ENCODE measurements at places on chromosomes 7 and 10. TPM values are rescaled to one million over a fixed set of nuclear protein-coding genes. Genes with fewer than 3 reads are reported as not detected.

The SFTPA2 gene
- total RNA-seq = not detected

The HOXA3 gene
- total RNA-seq = not detected

The CACNB2 gene
- total RNA-seq = not detected

The GIGYF1 gene
- 122 TPM for total RNA-seq

The CLDN3 gene
- total RNA-seq = not detected

The FLNC gene
- total RNA-seq = not detected

The PILRA gene
- 8.6 TPM for total RNA-seq

DNA sequence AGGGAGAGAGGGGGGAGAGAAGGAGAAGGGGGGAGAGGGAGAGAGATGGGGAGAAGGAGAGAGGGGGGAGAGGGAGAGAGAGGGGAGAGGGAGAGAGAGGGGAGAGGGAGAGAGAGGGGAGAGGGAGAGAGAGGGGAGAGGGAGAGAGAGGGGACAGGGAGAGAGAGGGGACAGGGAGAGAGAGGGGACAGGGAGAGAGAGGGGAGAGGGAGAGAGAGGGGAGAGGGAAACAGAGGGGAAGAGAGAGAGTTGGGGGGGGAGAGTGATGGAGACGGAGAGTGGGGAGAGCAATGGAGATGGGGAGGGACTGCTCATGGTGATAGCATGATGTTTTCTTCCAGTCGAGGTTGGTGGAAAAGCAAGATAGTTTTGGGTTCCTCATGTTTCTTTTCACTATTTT, 172.4 kb downstream of the DNAJB6 start:
- H3K4me3 ChIP-seq = no peak overlapping the region
- peaks cover 2% of the 10 kb centered on the region for H3K27me3 ChIP-seq
- peaks cover 14% of the 10 kb centered on the region for H3K36me3 ChIP-seq
- no peak overlapping the region for H3K27ac ChIP-seq

DNA sequence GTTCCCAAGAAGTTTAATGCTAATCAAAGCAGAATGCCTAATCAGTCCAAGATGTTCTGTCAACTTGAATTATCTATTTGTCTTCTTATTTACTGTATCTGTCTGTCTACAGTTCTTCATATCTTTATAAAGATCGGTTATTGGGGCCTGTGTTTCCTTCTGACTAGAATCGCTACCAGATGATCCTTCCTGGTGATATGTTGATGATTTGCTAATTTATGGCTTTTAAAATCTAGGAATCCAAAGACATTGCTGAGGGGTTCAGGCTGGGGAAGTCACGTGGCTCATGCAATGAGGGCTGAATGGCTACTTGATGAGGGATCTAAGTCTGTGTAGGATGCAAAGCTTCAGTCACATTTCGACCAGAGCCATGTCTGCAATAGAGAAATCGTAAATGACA, 536.3 kb downstream of the KCNMA1 start:
- H3K4me1 ChIP-seq = no peaks in the 10 kb centered on the region
- no peak overlapping the region for H3K27ac ChIP-seq
- peaks cover 24% of the 10 kb centered on the region for H3K27me3 ChIP-seq
- no peak overlapping the region for H3K4me3 ChIP-seq

- H3K27ac ChIP-seq = no peak overlapping the region
- no peaks in the 10 kb centered on the region for H3K36me3 ChIP-seq
- no peak for DNase-seq
Measured at GRCh38 chr7:8781166-8781565, 347.8 kb downstream of the NXPH1 start.

GRCh38 chr7:105011141-105011830, 2.7 kb upstream of the KMT2E start:
- H3K27ac ChIP-seq = peak overlapping the region; percentile 100
- DNase-seq = no peak
- H3K4me1 ChIP-seq = peaks cover 46% of the 10 kb centered on the region
- H3K4me3 ChIP-seq = peak overlapping the region; percentile 98

DNA sequence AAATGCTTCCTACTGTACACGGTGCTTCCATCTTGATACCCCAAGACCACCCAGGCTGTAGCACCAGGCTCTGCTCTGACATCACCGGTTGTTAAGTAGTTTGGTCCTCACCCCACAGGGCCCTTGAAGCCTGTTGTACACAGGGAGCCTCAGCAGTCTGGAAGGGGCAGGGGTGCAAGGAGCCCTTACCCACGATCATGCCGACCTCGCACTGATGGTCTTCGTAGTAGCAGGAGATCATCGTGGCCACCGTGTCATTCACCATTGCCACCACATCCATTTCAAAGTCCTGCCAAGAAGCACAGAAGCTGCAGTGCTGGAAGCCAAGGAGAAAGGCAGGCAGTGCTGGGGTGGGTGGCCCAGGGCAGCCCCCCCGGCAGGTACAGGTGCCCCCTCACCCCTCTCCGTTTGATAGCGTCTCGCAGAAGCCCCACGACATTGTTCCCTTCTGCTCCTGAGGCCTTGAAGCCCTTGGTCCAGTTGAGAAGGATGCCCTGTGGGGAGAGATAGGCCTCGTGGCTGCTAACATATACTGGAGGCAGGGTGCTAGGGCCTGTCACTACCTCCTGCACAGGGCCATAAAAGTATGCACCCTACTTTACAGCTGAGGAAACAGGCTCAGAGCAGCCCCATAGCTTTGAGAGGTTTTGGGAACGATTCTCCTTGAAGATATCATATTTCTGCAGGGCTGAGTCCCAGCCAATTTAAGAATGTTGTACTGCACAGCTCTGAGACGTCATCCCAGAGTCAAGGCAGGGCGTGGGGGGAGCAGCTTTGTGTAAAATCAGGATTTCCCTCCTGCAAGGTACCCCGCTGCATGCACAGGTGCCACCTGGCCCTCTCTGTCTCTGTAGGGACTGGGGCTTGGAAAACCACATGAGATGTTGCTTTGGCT, 8.7 kb upstream of the MYL7 start:
- H3K27ac ChIP-seq = no peak overlapping the region
- H3K4me1 ChIP-seq = peaks cover 5% of the 10 kb centered on the region
- DNase-seq = no peak
- H3K27me3 ChIP-seq = no peaks in the 10 kb centered on the region

DNA sequence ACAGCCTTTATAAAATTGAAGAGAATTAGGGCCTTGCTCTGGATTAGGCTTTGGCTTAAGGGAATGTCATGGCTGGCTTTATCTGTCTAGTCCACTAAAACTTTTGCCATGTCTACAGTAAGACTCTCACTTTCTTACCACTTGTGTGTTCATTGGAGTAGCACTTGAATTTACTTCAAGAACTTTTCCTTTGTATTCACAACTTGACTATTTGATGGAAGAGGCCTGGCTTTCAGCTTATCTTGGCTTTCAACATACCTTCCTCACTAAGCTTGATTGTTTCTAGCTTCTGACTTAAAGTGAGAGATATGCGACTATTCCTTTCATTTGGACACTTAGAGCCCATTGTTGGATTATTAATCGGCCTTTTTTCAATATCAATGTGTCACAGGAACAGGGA, 96.1 kb downstream of the TPST1 start:
- no peak overlapping the region for H3K27ac ChIP-seq
- peaks cover 30% of the 10 kb centered on the region for H3K36me3 ChIP-seq
- no peak for DNase-seq
- H3K4me3 ChIP-seq = no peak overlapping the region
- H3K27me3 ChIP-seq = no peaks in the 10 kb centered on the region

- no peaks in the 10 kb centered on the region for H3K36me3 ChIP-seq
- H3K4me1 ChIP-seq = peaks cover 5% of the 10 kb centered on the region
- no peak overlapping the region for H3K4me3 ChIP-seq
- H3K27me3 ChIP-seq = peaks cover 9% of the 10 kb centered on the region
- no peak overlapping the region for H3K27ac ChIP-seq
Measured at GRCh38 chr7:128887169-128888038, 23.1 kb downstream of the KCP start.

- no peaks in the 10 kb centered on the region for H3K36me3 ChIP-seq
- no peak overlapping the region for H3K27ac ChIP-seq
- H3K4me1 ChIP-seq = no peaks in the 10 kb centered on the region
- no peak for DNase-seq
- H3K4me3 ChIP-seq = no peak overlapping the region
- peaks cover 2% of the 10 kb centered on the region for H3K27me3 ChIP-seq
Measured at GRCh38 chr10:121041906-121042305, 190.7 kb downstream of the WDR11 start.

DNA sequence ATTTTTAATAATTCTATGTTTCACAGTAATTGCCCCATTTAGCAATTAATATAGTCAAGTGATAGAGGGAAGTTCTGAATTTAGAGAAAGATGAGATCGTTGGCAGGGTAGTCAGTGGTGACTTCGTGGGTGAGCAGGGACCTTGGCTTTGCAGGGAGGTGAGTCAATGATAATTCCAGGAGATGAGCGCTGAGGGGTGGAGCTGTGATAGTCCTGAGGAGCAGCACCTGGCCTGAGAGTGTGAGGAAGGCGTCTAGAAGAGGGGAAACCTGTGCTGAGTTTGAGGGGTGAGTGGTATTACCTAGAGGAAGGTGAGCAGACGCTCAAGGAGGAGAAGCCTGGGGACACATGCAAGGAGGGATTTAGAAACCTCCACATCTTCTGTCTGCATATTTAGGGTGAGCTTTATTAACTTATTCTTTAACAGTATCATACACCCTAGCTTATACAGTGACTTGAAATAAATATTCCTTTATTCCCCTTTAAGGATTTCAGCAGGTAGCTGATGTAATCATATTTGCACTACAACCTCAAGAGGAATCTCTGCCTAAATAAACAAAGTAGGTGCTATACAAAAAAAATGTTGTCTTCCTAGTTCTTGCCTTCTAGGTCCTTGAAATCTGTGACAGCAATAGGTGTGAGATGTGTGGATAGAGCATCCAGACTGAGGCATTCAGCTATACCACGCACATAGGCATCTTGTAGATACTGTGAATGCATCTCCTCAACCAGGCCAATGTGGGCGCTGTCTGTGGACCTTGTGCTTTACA, 2.1 kb upstream of the TRIL start:
- no peak for DNase-seq
- peaks cover 15% of the 10 kb centered on the region for H3K4me1 ChIP-seq
- H3K27me3 ChIP-seq = peaks cover 36% of the 10 kb centered on the region
- no peaks in the 10 kb centered on the region for H3K36me3 ChIP-seq
- no peak overlapping the region for H3K4me3 ChIP-seq

GRCh38 chr10:21057989-21058388, 160.9 kb upstream of the NEBL start:
- H3K27me3 ChIP-seq = no peaks in the 10 kb centered on the region
- peaks cover 20% of the 10 kb centered on the region for H3K4me1 ChIP-seq
- no peak overlapping the region for H3K27ac ChIP-seq
- no peak for DNase-seq
- no peak overlapping the region for H3K4me3 ChIP-seq

DNA sequence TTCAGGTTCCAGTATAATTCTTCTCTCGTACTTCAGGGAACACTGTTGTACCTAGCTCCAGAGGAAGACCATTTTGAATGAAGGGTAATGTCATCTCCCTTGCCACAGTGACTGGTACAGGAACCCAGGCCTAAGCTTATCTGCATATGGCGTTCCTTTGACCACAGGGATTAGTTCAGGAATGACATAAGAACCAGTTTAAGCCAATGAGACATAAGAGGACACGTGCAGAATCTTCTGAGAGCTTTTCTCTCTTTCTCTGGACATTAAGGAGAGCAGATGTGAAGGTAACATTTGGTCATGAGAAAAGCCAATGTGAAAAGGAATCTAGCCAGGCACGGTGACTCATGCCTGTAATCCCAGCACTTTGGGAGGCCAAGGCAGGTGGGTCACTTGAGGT, 21.8 kb upstream of the HIBADH start:
- H3K36me3 ChIP-seq = peaks cover 2% of the 10 kb centered on the region
- no peak for DNase-seq
- H3K4me1 ChIP-seq = no peaks in the 10 kb centered on the region
- H3K27me3 ChIP-seq = peaks cover 11% of the 10 kb centered on the region

Measured in naive thymus-derived CD8-positive, alpha-beta T cell (primary cell).